ENCODE measurements at places on chromosomes 5 and 9.

DNA sequence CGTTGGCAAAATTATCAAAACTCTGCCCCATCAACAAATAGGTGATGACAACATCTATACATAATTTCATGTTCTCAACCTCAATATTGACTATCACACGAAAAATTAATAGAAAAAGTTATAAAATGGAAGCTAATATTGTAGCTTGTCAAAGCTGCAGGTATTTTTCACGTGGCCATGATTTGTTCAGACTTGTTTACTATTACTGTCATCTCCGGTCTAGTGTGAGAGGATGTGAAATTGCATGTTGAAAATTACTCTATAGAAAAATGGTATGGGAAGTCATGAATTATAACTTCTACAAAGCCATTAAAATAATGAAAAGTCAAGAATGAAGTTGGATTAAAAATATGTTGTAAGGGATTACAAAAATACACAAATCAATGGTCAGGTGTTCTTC lies 385.8 kb downstream of the PTPRD start:
- DNase-seq: no peak

GRCh38 chr9:35910613-35911359 lies 1.5 kb downstream of the SPAAR start:
- DNase-seq: peak; percentile 27

DNA sequence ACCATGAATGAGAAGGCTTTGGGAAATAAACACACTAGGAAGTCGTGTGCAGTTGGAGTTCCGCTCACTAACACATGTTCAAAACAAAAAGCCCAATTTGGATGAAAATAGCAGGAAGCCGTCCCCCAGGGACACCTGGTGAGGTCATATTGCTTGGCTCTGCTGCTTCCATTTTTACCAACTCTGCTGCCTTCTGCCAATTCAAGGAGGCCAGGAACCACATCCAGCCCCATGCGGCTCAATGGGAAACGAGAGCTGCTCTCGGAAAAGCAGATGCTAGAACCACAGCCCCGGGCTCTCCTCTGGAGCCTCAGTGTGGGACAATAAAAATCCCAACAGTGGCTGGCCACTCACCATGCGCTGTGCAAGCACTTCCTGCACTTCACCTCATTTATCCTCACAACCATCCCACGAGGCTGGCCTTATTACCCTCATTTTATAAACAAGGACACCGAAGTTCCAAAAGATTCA lies 13.4 kb downstream of the ADAM19 start:
- DNase-seq: no peak

DNA sequence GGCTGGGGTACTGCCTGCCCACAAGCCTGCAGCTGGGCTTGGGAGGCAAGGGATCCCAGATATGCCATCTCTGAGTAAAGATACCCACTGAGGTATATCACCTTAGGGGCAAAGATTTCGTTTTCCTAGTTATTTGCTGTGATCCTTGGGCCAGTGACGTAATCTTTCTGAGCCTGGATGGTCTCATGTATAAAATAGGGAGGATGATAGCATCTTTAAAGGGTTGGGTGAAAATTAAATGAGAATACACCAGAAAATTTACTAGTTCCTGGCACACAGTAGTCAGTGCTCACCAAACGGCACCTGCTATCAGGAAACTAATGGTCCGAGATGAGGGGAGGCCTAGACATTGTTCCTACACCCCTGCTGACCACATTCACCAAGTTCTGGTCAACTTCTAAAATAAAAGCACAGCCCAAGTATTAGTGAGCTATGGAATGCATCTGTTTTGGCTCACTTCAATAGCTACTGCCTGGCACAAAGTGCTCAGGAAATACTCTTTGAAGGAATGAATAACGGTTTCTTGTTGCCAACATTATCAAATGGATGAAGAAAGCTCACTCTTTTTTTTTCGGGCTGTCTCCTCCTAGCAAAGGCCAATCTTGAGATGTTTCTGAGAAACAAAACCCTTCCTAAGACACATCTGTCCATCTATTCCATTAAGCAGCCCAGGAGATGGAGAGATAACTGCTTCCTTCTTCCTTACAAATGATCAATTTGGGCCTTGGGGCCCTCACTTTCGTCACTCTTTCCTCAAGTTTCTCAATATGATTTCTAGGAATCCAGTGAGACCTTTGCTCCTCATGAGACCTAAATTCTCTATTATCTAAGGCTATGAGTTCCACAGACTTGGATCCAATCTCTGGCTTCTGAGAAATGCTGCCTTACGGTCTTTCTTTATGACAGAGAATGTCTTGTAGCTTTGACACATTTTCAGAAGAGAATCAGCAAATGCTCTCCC lies 98.2 kb downstream of the DPYSL3 start:
- no peak for DNase-seq

DNA sequence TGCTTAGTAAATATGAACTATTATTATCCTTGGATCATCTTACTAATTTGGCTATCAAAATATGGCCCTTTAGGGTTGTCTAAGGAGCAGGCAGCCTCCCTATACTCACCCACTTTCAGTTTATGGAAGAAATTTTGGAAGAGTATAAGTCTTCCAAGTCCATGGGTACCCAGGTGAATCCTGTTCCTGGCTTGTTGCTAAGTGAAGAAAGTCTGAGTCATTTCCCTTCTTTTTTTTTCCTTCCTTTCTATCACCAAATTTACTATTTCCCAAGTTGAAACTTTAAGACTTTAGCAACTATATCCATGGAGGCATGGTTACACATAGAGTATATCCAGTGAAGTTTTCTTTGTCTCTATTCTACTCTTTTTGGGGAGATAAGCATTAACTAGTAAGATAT lies 184.0 kb upstream of the ACTBL2 start:
- DNase-seq: no peak

DNA sequence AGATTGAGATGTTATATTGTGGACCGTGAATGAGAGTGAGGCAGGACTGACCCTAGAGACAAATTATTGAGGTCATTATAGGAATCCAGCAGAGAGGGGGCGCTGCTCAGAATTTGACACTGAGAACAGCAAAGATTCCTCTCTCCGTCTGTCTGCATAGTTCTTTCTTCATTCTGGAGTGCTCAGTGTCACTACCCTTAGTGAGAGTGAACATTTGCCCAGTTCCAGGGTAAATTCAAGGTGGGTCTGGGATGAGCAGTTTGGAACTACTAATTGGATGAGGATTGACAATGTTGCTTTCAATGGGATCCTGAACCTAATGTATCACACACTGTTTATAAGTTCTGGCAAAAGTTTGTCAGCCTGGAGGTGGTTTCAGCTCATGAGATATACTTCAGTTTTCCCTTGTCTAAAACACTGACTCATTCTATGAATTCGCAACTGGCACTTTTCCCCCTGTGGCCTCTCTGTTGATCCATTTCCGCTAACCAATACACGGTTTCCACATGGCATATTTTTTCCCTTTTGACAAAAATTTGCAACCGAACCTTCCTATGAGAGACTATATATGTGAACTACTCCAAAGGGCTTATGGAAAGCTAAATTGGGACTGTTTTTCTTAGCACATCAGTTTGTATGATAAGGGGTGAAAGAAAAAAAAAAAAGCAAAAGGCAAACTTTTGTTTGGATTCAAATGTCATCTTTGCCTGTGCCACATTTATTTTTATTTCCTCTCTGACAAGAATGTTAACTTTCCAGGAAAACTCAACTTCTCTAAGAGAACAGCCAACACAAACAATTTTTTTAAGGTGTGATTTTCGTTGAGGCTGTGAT lies 1240.7 kb upstream of the WWC1 start:
- DNase-seq: no peak

- DNase-seq: no peak
These were observed 25.9 kb upstream of the TTC39B start for GRCh38 chr9:15332939-15333338.

DNA sequence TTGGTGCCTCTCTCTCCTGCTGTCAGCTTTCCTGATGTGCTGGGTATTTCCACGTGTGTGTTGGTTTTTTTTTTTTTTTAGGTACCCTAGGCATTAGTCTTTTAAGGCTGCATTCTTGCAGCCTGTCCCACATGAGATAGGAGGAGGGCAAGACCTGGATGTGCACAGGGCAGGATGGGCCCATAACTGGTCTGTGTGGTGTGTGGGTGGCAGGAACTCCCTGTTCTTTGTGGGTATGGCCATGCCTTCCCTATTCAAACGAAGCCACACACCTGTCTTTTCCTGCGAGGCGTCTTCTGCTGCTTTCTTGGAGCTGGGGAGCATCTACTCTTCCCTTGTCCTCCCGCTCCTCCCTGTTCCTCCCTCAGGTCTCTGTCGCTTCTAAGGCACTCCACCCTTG lies 6.8 kb downstream of the SYK start:
- no peak for DNase-seq

DNA sequence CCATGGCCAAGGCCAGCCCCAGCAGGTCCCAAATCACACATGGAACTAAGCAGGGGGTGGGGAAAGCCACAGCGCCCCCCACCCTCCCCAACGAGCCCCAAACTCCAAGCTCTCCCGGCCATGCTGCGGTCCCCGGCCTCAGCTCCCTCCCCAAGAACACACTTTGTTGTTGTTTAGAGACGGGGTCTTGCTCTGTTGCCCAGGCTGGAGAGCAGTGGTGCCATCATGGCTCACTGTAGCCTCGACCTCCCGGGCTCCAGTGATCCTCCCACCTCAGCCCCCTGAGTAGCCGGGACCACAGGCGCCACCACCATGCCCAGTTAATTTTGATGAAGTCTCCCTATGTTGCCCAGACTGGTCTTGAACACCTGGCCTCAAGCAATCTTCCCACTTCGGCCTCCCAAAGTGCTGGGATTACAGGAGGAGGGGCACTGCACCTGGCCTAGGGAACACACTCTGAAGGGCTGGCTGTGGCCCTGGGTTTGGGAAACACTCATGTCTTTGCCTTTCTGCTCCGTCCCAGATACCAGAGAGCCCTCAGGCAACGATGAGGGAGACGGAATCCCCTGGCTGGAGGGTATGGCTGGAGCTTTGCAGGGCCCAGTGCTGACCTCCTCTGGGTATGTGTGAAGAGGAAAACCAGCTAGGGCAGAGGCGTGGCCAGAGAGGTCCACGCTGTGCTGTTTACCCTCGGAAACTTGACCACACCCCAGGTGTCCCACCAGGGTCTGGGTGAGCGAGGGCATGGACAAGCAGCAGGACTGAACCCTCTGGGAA lies 53.2 kb upstream of the UBAC1 start:
- DNase-seq: no peak

- DNase-seq: no peak
These were observed 11.7 kb downstream of the NSG2 start for GRCh38 chr5:174057206-174057605.

DNA sequence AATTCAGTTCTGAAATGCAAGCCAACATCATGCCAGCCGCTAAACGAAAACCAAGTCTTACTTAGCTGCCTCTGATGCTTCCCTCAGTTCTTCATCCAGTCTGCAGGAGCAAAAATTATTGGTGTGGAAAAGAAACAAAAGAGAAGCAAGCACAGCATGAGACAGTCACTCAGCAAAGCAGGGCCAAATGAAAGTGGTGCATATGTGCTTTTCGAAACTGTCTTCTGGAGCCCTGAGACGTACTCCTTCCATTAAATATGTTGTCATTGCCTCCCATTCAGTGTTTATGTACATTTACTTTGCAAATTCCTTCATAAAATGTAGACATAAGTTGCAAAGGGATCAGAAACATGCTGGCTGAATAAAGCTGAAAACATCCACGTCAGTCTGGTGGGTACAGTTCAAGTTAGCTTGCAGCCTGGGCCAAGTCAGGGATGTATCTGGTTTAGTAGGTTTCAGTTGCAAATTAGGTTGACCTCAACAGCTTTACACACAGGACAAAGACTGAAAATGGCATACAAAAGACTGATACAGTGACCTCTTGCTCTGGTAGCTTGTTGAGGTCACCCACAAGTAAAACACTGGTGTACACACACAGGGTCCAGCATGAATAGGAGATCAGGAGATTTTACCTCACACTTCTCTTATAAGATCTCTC lies 139.7 kb upstream of the PCA3 start:
- DNase-seq: no peak

DNA sequence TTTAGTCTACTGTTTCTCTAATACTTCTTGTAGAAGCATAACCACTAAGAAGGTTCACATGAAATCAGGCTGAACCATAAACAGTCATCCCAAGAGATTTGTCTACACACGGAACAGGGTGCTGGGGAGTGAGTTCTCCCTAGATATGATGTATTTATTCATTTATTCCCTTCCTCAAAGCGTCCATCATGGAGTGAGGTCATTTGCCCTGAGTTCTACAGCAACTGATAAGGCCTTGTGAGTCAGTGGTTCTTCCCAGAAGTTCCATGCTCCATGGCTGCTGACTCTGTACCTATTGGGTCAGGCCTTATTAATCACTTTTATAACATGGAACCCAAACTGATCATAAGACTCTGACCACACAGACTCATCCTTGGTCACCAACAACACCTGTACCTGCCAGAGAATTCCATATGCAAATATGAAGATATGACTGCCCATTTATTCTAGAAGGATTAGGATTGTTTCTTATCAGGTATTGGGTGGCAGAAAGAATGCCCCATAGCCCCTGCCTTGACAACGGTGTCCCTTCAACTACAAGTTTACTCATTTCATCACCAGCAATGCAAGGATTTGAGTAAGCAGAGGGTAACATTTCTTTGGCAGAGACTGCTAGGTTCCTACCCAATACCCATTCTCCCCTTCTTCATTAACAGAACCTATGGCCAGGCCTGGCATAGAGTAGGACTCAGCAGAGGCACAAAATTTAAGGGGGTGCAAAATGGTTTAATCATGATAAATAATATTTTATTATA lies 118.1 kb downstream of the LHFPL2 start:
- no peak for DNase-seq

DNA sequence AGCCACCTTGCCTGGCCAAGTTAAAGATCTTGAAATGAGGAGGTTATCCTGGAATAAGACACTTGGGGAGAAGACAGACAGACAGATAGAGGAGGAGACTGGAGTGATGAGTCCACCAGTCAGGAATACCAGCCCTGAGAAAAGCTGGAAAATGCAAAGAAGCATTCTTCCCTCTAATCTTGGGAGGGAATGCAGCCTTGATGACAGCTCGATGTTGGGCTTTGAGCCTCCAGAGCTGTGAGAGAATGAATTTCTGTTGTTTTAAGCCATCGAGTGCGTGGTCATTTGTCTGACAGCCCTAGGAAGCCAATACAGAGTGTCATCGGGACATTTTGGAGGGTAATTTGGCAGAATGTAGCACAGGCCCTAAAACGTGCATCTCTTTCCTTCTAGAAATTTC lies 199.1 kb upstream of the IER5L start:
- no peak for DNase-seq

DNA sequence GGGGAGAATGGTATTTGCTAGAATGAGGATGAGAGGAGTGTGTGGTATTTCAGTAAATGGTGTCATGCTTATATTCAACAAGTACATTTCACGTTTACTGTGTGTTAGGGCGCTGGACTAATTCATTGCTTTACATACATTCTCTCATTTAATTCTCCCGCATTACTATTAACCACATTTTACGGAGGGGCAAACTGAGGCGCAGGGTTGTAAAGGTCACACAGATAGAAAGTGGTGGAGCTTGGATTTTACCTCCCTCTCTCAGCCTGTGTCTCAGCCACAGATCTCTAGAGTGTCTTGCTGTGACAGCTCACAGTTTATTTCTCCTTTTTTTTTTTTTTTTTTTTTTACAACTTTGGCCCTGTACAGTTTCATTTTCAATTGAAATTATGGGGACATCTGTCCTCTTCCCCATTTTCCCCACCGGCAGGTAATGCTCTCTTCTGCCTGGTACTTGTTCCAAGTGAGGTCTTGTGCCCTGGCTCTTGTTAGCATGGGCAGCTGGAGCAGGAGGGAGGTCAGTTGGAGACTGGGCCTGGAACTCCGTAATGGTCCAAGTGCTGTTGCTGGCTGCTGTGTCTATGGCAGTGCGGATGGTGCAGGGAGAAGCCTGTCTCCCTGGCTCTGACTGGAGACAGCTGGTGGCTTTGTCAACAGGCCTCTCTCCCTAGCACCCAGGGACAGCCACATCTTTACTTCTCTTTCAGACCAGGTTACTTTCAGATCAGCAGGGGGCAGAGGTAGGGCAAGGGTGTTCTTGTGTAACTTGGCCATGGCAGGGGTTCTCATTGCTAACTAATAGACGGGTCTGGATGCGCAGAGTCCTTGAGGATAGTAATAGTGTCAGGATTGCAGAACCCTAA lies 20.5 kb upstream of the NDST1 start:
- DNase-seq: no peak
